ENCODE measurements at places on chromosomes 2 and 18. TPM values are rescaled to one million over a fixed set of nuclear protein-coding genes. Genes with fewer than 3 reads are reported as not detected.
A peak's percentile ranks its signal among the peaks of the same experiment; 100 is the strongest.

The PLCD4 gene
- 1.6 TPM for polyA plus RNA-seq

The DYNAP gene
- polyA plus RNA-seq = not detected

The WDSUB1 gene
- 9.3 TPM for polyA plus RNA-seq

The PROM2 gene
- not detected for polyA plus RNA-seq

DNA sequence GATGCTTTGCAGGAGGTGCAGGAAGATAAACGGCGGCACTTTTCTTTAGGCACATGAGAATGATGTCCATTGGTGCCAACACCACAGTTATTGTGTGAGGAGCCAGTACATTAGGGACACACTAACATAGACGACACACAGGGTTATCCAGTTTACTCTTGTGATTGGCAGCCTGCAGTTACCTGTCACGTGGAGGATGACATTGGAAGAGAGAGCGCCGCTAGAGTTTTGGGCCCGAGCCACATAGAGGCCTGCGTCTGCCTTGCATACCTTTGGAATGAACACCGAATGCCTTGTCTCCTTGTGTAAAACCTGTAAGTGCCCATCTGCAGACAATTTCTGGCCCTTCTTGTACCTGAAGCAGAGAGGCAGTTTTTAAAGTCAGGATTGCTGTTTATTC is 26.9 kb upstream of the TTN start:
- no peaks in the 10 kb centered on the region for H3K36me3 ChIP-seq
- no peaks in the 10 kb centered on the region for H3K27me3 ChIP-seq
- H3K4me1 ChIP-seq = no peaks in the 10 kb centered on the region
- H3K4me3 ChIP-seq = no peak overlapping the region
- no peak for DNase-seq
- H3K27ac ChIP-seq = no peak overlapping the region

GRCh38 chr2:145760781-145761649 is 1241.1 kb upstream of the ZEB2 start:
- peak overlapping the region; percentile 24 for H3K4me3 ChIP-seq
- H3K4me1 ChIP-seq = peaks cover 16% of the 10 kb centered on the region

DNA sequence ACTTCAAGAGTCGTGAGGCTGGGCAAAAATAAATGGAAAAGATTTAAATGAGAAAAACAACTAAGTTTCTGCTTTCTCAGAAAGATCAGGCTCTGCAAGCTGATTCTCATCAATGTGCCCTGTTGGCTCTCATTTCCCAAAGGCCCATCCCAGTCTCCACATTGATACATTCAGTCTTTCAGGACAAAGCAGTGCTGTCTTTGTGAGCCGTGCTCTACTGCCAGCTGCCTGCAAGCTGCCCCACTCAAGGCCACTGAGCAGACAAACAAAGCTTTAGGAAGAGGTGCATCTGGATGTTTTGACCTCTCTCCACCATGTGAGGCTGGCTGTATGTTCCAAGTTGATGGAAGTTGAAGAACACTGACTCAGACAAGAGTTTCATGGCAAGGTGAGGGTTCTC is 48.8 kb downstream of the FSHR start:
- H3K27ac ChIP-seq = no peak overlapping the region
- H3K36me3 ChIP-seq = no peaks in the 10 kb centered on the region
- H3K27me3 ChIP-seq = no peaks in the 10 kb centered on the region
- H3K4me3 ChIP-seq = no peak overlapping the region
- no peak for DNase-seq
- no peaks in the 10 kb centered on the region for H3K4me1 ChIP-seq

DNA sequence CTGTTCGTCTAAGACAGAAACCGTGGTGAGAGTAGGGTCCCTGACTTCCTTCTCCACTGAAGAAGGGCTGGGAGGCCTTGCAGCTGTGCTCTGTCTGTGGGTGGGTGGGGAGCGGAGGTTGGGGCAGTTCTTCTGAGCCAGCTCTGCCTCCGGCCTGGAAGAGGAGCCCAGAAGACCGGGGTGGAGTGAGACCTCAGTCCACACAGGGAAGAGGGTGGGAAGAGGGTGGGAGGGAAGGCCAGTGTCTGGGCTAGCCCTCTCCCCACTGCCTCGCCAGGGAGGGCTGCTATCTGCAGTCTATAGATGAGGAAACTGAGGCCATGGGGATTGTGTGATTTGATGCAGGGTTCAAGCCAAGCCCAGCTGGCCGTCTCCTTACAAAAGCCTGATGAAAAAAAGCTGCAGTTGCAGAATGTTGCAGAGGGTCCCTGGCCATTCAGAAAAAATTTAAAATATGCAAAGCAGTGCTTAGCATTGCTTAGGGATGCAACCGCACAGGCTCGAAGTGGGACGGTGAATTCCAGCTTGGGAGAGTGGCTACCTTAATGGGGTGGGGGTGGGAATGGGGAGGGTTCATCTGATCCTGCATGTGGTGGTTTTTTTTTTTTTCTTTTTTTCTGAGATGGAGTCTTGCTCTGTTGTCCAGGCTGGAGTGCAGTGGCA is 181.6 kb upstream of the HS6ST1 start:
- H3K4me1 ChIP-seq = no peaks in the 10 kb centered on the region
- H3K36me3 ChIP-seq = no peaks in the 10 kb centered on the region
- DNase-seq = no peak
- H3K27ac ChIP-seq = no peak overlapping the region

- H3K36me3 ChIP-seq = no peaks in the 10 kb centered on the region
- no peak for DNase-seq
- no peaks in the 10 kb centered on the region for H3K27me3 ChIP-seq
- peak overlapping the region; percentile 80 for H3K27ac ChIP-seq
These were observed 21.6 kb downstream of the TTLL4 start for GRCh38 chr2:218732052-218732760.

DNA sequence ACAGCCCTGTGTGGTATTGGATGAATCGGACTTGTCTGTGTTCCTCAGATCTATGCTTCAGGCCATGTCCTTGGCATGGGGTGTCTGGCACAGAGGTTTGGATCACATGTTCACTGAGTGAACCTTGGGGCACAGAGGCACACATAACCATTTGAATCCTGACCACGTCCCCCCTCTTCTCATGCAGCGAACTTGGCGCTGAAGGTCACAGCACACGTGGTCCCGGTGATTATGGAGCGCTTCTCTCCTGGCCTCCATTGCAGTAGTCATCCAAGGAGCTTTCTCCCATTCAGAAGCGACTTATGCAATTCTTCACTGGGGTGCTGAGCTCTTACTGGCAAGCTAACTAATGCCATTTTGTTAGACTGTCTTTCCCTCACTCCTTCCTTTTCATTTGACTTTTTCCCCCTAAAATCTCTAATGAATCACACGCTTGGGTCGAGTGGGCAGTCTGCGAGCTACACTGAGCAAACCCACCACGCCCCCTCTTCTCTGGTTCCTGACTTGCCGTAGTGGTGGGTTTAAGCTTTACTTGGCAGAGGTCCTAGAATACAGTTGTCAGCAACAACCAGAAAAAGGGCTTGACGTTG is 59.4 kb downstream of the KCNG2 start:
- peaks cover 21% of the 10 kb centered on the region for H3K27me3 ChIP-seq
- H3K4me1 ChIP-seq = no peaks in the 10 kb centered on the region
- H3K4me3 ChIP-seq = no peak overlapping the region

DNA sequence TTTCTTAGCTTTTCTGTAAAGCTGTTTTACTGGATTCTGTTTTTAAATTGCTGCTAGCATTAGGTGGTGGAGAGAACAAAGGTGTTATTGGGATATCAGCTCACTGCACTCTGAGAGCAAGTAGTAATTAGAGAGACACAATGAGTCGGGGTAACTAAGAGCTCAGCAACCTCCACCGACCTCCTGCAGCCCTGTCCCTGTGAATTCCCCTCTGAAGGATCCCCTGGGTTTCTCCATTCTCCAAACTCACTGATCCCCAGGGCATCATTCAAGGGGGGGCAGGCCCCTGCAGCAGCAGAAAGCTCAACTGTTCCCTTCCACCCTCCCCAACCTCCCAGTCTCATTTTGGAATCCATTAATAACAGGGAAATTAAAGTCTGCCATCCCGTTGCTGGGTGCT is 73.0 kb downstream of the MTCL1 start:
- no peak for DNase-seq
- no peak overlapping the region for H3K4me3 ChIP-seq
- no peaks in the 10 kb centered on the region for H3K27me3 ChIP-seq
- peaks cover 10% of the 10 kb centered on the region for H3K4me1 ChIP-seq
- no peak overlapping the region for H3K27ac ChIP-seq

DNA sequence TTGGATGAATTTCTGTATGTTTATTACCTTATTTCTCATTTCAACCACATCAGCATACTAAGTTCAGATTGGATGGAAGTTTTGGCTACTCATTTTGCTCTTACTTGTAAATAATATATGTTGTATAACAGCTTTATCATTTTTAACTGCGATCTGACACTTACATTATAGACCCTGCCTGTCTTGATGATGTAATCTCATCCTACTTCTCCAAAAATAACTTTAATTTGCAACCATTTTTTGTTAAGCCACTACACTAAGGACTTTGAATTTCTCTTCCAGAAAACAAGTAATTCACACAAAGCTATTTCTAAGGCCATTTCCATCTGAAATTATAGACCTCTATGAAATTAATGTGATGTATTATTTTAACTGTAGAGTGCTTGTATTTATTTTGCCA is 240.7 kb downstream of the WDR7 start:
- no peak overlapping the region for H3K27ac ChIP-seq
- peaks cover 44% of the 10 kb centered on the region for H3K4me1 ChIP-seq
- no peaks in the 10 kb centered on the region for H3K36me3 ChIP-seq
- no peak for DNase-seq
- no peaks in the 10 kb centered on the region for H3K27me3 ChIP-seq

- no peaks in the 10 kb centered on the region for H3K4me1 ChIP-seq
- H3K27me3 ChIP-seq = no peaks in the 10 kb centered on the region
- peak; percentile 17 for DNase-seq
- H3K4me3 ChIP-seq = no peak overlapping the region
- H3K36me3 ChIP-seq = no peaks in the 10 kb centered on the region
These were observed 285.6 kb downstream of the THSD7B start for GRCh38 chr2:137050949-137051348.

- no peak overlapping the region for H3K4me3 ChIP-seq
- no peak for DNase-seq
- no peaks in the 10 kb centered on the region for H3K27me3 ChIP-seq
These were observed 35.7 kb upstream of the LTBP1 start for GRCh38 chr2:32910883-32911598.

DNA sequence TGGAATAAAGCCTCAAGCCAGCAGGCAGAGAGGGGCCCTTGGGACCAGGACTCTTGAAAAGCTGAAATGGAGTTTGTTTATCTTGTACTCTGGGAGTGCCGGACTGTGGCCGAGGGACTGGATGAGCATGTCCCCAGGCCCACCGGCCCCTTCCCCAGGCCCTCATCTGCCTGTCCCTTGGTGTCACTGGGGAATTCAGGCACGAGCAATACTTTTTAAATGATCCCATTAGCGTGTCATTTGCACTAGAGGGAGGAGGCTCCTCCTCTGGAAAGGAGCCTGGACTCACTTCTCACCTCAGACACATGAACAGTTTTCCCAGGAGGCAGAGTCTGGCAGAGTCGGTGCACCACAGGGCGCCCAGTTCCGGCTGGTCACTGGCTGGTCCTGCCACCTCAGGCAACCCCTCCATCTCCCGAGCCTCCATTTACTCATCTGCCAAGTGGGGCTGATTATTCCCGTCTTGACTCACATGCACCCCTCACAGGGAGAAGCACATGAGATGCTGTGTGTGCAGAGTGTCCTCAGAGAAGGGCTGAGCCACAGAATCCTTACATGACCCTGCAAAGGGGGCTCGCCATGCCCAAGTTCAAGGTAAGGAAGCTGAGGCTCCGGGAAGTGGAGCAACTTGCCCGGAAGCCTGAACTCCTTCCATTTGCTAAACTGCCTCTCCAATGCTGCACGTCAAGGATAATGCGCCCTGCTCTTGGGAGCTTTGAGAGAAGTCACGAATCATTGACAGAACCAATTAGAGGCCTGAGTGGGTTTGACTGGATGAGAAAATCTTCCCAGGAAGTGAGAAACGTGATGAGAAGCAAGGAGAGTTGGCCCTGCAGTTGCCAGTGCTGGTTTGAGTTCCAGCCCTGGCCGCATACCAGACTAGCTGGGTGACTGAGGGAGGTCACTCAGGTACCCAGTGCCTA is 26.7 kb downstream of the CIB4 start:
- peaks cover 74% of the 10 kb centered on the region for H3K27me3 ChIP-seq
- no peak overlapping the region for H3K4me3 ChIP-seq
- H3K27ac ChIP-seq = no peak overlapping the region

DNA sequence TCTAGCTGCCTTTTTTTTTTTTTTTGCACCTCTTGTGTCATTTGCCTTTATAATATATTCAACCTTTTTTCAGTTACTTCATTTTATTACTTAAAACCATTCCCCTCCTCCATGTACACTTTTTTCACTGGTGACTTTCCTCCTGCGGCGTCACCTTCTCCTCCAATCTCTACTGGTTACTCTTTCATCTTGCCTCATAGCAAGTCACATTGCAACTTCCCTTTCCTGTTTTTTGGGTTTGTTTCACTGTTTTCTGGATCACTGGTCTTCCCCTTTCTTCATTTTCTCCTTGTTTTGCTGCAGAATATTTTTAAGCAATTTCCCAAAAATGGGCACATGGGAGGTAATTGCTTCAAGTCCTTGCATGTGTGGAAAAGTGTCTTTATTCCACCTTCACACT is 37.7 kb upstream of the GPR155 start:
- no peak for DNase-seq
- H3K27ac ChIP-seq = no peak overlapping the region
- no peaks in the 10 kb centered on the region for H3K36me3 ChIP-seq
- no peaks in the 10 kb centered on the region for H3K4me1 ChIP-seq
- H3K27me3 ChIP-seq = peaks cover 41% of the 10 kb centered on the region
